ENCODE measurements at places on chromosomes 5 and 9.

DNA sequence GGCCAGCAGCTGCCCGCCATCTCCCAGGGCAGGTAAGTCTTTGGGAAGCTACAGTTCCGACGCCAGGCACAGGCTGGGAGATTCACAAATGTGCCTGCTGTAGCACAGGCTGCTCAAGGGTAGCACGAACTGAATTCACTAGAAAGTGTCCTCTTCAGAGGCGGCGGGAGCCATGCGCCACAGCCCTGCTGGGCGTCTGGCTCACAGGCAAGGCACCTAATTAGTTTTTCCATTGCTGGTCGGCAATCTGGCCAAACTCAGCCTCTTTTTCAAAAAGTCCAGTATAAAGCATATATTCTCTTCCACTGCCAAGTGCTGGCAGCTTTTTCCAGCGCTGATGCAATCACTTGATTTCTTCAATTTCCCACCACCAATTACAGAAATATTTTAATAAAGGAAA lies 128.9 kb upstream of the RAPGEF1 start:
- no peak for DNase-seq

GRCh38 chr9:134694714-134695113 lies 53.1 kb downstream of the COL5A1 start:
- no peak for DNase-seq

DNA sequence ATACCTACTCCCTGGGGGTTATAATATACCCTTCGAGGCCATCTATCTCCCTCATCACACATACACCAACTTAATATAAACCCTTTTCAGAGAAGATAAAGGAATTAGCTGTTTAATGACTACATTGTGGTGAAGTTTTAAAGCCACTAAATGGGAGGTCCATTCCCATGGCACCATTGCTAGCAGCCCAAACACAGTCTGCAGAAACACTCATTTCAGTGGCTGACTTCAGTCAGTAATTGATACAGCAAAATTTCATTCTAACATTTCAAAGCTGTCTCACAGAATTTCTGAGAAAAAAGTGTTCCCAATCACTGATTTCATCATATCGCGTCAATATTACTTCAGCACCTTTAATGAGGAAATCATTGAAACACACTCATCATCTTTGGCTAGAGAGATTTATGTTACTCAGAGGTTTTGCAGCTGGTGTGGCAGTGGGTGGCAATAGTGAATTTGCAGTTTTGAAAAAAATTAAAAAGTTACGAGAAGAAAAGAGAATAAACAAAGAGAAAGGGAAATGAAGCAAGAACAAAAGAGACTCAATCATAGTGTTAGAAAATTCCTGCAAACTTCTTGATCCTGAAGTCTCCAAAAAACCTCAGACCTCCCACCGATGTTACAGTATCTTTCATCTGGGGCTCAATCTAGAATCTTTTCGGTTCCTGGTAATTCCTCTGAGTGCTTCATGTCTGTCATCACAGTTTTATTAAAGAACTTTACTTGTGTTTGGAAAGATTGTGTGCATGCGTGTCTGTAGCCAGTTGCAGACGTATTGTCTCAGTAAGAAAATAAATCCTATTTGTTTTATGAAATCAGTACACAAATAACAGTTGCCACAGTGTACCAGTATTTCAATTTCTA lies 105.0 kb downstream of the ERCC6L2 start:
- no peak for DNase-seq

- DNase-seq, result no peak
Measured at GRCh38 chr5:97838214-97838613, 655.2 kb upstream of the RIOK2 start.

- DNase-seq, result no peak
Measured at GRCh38 chr5:152092580-152092979, 167.9 kb upstream of the GLRA1 start.

GRCh38 chr5:25764733-25765132 lies 1120.0 kb upstream of the CDH10 start:
- DNase-seq, result no peak

- DNase-seq, result no peak
Measured at GRCh38 chr5:108884736-108885135, 137.0 kb downstream of the FER start.

GRCh38 chr9:122777935-122778627 lies 10.7 kb upstream of the OR5C1 start:
- DNase-seq, result no peak

GRCh38 chr5:66406761-66407336 lies 189.3 kb upstream of the MAST4 start:
- DNase-seq, result no peak

DNA sequence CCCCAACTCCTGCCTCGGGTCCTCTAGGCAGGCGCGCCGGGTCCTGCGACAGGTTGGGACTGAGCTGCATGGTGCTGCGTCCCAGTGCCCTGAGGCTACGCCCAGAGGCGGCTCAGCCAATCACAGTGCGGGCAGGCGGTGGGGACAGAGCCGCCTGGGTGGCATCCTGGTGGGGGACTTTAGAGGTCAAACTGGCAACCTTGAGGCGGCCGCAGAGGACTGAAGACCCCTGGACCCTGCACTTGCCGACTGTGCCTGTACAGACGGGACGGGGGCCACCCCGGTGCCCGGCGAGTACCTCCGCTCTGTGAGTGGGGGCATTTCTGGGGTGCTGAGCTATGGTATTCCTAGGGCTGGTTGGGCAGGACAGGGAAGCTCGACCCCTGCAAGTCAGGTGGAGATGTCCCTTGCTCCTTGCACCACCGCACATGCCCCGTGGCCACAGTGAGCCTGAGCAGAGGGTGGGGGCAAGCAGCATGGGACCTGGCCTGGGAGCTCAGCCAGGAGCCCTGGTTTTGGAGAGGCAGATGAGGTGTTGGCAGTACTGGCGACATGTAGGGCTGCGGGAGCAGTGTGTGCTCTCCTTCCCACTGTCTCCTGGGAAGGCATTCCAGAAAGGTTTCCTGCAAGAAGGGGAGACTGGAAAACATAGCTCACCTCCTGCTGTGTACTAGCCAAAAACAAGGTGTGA lies 45.5 kb downstream of the CTSL start:
- DNase-seq, result no peak

- DNase-seq, result no peak
Measured at GRCh38 chr5:173488144-173488543, 128.3 kb downstream of the BOD1 start.

GRCh38 chr9:71783120-71783523 lies 14.8 kb upstream of the CEMIP2 start:
- DNase-seq, result peak; percentile 65

DNA sequence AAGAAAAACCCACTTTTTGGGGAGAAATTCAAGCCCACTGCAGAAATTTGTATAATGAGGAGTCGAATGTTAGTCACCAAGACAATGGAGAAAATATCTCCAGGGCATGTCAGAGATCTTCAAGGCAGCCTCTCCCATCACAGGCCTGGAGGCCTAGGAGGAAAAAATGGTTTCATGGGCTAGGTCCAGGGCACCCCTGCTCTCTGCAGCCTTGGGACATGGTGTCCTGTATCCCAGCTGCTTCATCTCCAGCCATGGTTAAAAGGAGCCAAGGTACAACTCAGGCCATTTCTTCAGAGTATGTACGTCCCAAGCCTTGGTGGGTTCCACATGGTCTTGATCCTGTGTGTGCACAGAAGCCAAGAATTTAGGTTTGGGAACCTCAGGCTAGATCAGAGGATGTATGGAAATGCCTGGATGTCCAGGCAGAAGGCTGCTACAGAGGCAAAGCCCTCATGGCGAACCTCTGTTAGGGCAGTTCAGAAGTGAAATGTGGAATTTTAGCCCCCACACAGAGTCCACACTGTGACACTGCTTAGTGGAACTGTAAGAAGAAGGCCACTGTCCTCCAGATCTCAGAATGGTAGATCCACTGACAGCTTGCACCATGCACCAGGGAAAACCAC lies 561.4 kb downstream of the ISL1 start:
- DNase-seq, result no peak

GRCh38 chr9:80489329-80489728 lies 917.6 kb downstream of the TLE4 start:
- DNase-seq, result no peak

GRCh38 chr5:145912594-145912993 lies 23.8 kb upstream of the SH3RF2 start:
- no peak for DNase-seq

- no peak for DNase-seq
Measured at GRCh38 chr9:37410969-37411785, 11.3 kb upstream of the GRHPR start.

DNA sequence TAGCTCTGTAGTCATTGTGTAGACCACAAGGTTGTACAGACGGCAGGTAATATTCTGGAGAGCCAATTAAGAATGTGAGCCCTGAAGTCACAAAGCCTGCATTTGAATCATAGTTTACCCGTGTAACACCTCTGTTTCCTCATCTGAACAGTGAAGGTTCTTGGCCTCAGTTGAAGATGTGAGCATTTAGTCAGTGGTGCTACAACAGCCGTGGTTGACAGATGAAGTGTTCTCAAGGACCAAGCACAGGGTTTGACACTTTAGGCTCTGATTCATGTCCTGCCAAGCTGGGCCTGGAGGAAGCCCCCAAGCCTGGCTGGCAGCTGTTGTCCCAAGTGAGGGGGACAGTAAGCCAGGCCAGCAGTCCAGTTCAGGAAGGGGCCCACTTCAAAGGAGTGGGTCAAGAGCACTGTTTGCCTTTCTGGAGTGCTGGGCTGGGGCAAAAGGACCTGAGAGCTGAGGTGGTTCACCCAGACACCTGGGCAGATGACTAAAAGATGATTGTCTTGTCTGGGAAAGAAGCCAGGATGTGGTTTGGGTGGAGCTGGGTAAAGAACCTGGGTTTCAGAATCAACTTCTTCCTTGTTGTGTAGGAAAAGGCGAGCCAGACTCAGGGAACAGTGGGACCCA lies 20.7 kb downstream of the FAXDC2 start:
- DNase-seq, result no peak

DNA sequence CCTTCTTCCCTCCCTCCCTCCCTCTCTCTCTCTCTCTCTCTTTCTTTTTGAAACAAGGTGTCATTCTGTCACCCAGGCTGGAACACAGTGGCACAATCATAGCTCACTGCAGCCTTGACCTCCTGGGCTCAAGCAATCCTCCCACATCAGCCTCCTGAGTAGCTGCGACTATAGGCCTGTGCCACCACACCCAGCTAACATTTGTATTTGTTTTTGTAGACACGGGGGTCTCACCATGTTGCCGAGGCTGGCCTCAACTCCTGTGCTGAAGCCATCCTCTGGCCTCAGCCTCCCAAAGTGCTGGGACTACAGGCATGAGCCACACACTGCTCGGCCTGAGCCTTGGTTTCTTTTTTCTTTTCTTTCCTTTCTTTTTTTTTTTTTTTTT lies 45.8 kb downstream of the PLPP7 start:
- no peak for DNase-seq

DNA sequence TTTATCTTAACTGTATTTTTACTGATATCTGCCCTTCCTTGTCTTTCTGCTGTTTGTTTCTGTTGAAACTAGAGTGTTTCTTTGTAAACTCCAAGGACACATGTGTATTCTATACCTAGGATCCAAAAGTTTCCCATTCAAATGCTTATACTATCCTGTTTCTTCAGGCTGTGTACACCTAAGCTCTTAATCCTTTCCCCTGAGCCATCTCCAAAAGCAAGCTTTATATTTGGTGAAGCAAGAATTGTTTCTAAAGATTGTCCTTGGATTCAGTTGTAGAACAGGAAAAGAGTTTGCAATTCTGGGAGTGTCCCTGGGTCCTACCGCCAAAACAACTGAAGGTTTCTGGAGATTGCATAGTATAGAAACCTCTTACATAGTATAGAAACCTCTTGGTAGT lies 65.9 kb downstream of the CWC27 start:
- DNase-seq, result no peak

DNA sequence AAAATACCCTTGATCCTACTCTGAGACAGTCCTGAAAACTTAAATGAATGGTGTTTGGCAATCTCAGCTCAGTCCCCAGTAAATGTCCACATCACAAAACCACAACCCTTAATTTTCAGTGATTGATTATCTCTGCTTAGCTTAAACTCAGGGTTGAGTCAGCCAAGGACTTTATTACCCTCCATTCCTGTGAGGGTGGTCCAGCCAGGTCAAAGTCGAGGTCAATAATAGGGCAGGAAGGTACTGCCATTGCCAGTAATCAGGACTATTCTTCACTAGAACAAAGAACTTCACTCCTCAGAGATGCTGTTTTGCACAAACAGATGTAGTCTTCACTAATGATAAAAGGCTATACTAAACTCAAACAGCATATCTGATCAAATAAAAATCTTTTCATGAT lies 499.4 kb downstream of the ISL1 start:
- DNase-seq, result no peak

GRCh38 chr5:96875791-96876291 lies 459 bp upstream of the ERAP2 start:
- peak; percentile 12 for DNase-seq

DNA sequence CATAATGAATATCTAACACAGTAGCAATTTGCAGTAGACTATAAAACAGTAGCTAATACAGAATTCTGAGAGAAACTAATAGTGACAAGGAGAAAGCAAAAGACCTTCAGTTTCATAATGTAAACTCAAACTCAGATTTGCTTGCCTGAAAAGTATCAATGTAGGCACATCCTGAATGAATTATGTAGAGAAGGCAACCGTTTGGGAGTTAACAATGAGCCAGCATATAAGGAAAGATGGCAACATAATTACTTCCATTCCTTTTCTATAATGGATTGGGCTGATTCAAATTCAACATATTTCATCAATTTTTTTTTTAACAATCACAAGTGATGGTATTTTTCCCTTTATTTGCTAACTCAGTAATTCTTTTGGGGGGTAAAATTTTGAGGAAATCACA lies 261.6 kb downstream of the SEMA5A start:
- no peak for DNase-seq

GRCh38 chr5:116437922-116438578 lies 136.6 kb downstream of the SEMA6A start:
- no peak for DNase-seq

DNA sequence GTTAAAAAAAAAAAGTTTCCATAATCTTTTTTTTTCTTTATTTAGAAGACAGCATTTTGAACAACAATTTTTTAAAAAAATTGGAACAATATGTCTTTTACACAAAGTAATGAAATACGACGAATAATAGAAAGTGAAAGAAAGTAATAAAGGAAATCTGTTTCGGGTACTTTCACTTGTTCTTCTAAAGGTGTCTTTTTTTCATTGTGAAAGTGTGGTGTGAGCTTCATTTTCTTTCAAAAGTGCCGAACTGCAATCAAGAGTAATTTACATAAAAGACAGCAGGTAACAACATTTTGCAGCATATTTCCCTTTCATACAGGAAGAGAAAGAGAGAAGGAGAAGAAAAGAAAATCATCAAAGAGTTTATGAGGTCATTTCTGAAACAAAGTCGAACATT lies 159.7 kb upstream of the CDH12 start:
- DNase-seq, result no peak

All from T-helper 17 cell (primary cell).